ENCODE measurements at places on chromosomes 1 and 21.

- DNase-seq, result no peak
These were observed 11.4 kb upstream of the MNDA start for GRCh38 chr1:158819461-158820443.

DNA sequence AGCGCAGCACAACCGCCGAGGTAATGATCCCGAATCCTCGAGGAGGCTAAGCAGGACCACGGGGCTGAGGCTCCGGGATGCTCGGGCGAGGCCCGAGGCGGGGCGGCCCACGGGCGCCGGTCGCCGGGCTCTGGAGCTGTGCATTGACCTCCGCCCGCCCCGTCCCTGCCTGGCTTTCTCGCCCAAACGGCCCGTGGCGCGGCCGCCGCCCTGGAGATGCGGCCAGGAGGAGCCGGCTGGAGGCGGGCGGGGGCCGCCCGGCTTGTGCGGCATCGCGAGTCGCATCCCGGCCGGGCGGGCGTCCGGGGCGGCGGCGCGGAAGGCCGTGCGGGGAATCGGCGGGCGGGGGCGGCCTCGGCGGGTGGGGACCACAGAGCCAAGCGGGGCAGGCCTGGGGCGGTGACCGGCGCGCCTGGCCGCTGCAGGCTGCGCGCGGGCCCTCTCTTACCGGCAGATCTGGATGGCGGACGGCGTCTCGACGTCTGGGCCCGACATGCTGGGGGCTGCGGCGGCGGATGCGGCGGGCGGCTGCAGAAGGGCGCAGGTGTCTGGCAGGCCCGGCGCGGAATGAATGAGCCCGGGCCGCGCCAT, 663 bp downstream of the ACOT7 start:
- no peak for DNase-seq

DNA sequence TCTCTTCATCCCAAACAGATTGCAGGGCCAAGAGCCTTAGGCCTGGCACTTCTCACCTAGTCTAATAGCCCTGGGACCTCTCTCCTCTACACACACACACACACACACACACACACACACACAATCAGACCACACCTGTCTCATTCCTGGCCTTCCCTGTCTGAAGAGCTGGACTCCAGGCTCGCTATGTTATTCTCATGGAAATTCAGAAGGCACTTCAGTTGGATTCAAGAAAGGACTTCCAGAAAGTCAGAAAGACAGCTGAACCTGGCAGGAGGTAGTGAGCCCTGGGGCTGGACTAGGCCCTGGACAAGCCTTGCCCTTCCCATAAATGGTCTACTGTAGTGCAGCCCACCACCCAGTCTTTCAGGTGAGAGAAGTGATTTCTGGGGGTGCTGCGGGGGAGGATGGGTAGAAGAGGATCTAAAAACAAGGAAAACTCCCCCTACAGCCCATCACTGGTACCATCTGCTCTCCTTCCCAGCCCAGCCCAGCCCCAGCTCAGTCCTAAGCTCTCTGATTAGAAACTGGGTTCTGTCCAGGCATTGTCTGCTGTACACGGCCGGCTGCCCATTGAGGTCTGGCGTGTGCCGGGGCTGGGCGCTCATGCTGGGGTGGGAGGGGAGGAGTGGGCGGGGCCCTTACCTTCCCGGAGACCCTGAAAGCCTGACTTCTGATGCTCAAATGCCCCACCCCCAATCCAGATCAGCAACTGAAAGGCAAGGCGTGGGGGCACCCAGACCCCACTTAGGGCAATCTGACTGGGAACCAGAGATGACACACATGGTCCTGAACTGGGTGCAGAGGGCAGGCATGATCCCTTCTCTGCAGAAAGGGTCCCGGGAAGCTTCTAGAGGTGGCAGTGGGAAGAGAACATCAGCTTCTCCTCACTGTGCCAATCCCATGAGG, 2.5 kb downstream of the KIF21B start:
- DNase-seq, result no peak

- no peak for DNase-seq
These were observed 15.5 kb downstream of the IFNGR2 start for GRCh38 chr21:33418691-33419090.

DNA sequence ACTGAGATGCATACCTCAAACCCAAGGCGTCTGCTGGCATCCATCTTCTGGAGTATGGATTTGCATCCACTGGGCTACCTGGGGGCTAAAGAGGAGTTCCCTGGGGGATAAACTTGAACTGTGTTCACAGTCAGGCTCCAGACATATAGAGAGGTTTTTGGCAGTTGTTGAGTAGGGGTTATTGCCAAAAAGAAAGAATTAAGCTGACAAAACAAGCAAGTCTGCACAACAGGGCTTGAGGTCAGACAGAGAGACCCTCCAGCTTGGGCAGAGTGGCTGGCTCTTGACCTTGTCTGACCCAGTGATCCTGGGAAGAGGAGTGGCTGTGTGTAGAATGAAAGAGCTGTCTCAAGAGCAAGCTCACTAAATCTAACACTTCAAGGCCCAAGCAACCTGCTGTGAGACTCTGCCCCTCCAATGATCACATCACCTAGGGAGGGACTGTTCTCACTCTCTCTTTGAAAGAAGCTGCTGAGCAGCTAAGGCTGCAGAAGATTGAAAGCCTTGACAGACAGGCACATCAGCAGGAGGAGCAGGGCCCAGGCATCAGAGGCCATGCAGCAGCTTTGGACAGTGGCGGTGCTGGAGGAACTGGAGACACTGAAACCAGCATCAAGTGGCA, 61.5 kb downstream of the SYT2 start:
- DNase-seq, result no peak

GRCh38 chr1:220886470-220887201, 7.4 kb downstream of the HLX start:
- no peak for DNase-seq

DNA sequence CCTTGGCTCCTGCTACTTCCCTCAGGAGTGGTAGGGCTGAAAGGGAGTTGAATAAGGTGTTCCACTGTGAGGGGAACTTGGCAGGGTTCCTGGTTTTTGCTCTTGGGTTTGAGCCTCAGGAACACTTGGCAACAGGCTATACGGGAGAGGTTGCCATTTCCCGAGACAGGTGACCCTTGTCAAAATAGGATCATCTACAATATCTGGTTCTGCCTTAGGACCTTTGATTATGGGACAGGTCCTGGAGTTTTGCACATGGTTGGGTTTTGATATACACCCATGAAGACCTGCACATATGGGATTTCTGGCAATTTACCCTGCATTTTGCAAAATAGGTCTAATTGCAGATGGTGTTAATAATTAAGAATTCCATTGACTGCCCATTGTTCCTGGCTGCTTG, 31.1 kb downstream of the YY1AP1 start:
- DNase-seq, result no peak

DNA sequence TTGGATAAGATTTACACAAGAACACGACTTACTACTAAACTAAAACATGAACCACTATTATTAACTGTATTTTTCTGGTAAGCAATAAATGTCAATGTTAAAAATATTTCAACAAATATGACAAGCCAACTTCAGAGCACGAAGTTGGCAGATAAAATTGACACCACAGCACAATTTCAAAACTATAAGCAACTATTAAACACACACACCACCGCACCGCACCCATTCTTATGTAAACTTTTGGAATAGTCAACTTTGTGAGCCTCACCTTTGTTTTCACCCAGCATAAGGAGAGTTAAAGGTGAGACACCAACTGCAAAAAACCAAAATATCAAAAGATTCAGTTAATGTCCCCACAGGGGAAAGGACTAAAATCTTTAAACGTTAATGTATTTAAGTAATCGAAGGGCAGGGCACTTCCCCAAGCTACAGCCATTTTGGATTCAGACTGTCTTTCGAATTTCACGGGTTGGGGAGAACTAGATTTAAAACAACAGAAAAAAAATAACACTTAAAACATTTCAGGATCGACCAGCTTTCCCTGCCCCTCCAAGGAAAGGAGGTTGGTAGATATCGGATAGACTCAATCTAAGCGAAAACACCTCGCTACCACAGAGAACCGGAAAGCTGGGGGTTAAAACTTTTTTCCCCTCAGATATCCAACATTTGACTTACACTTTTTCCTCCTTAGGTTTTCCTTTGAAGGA, 872 bp downstream of the GPBP1L1 start:
- DNase-seq, result peak; percentile 2

DNA sequence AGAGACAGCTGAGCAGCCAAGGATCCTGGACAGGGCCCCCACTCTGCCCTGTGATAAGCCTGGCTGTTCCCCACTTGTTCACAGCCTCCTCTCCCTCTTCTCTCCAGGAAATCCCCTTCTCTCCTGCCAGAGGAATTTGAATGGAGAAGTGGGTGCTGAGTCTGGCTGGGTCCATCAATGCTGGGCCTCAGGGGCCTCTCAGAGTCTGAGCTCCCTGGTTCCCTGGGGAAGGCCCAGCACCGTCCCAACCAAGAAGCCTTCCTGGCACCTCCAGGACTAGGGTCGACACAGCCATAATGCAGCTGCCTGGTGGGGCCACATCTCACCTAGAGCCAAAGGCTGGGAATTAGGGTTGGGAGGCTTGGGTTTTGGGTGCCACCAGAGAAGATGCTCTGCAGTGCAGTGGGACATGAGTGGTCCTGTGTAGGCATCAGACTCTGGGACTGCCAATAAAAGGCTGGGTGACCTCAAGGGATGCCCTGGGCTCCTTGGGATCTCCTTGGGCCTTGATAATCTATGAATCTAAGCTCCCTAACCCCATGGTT, 2.5 kb downstream of the MYBPH start:
- DNase-seq, result no peak

DNA sequence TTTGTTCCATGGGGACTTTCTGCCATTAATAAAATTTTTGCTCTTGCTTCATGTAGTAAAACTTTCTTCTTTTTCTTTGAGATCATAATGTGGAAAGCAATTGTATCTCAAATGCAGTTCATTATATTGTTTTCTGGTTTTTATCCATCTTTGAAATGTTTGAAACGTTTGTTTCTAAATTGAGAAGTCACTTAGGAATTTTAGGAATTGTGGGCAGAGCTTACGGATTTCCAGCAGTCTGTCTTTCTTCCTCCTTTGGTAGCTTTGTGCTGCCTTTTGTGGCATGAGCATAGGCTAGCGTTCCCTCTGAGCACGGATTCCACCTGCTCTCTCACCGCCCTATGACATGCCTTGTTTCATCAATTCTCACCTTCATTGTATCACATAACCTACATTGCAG, 2.9 kb upstream of the ST6GALNAC5 start:
- DNase-seq, result peak; percentile 49

DNA sequence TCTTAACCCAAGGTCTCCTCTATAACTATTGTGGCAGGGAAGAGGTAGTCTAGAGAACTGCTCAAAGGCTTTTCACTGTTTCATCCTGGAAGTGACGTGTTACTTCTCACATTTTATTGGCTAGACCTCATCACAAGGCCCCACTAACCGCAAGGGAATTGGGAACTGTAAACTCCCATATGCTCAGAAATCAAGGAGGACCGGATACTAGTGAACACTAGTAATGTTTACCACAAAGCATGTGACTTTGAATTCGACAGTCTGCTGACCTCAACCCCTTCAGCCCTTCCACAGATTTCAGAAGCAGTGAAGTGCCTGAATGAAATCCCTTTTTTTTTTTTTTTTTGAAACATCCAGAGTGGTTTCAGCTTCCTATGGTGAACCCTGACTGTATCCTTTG, 3.4 kb upstream of the EEIG2 start:
- DNase-seq, result no peak

GRCh38 chr1:4617506-4617905, 36.9 kb upstream of the AJAP1 start:
- no peak for DNase-seq

GRCh38 chr1:29868944-29869343, 632.6 kb downstream of the PTPRU start:
- no peak for DNase-seq

DNA sequence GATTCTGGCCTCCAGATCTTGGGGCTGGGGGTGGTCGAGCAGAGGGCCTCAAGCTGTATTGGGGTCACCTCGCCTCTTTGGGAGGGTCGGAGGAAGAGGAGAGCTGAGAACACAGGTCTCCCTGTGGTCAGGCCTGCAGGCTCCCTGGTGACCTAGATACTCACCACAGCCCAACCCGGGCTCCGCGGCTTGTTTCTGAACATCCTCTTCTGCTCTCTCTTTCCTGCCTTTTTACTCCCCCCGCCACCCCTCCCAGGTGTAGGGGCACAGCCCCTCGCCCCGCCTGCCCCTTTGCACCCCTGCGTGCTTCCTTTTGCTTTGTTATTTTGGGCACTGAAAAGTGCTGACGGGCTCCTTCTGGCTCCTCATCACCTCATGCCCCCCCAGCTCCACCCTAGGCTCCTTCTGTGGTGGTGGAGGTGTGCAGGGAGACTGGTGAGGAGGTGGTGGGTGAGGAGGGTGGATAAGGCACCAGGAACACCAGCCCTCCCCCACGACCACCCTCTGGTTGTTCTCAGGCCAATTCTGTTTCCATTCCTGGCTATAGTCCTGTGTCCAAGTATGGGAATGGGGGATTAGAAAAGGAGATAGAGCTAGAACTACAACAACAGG, 10.6 kb upstream of the LINGO4 start:
- no peak for DNase-seq
